Body of pancreas (tissue), 4 donors: ENCODE measurements at places on chromosomes 3 and 15. TPM values are rescaled to one million over a fixed set of nuclear protein-coding genes. Genes with fewer than 3 reads are reported as not detected.

Gene CFAP20DC
- total RNA-seq = 0.33 TPM

DNA sequence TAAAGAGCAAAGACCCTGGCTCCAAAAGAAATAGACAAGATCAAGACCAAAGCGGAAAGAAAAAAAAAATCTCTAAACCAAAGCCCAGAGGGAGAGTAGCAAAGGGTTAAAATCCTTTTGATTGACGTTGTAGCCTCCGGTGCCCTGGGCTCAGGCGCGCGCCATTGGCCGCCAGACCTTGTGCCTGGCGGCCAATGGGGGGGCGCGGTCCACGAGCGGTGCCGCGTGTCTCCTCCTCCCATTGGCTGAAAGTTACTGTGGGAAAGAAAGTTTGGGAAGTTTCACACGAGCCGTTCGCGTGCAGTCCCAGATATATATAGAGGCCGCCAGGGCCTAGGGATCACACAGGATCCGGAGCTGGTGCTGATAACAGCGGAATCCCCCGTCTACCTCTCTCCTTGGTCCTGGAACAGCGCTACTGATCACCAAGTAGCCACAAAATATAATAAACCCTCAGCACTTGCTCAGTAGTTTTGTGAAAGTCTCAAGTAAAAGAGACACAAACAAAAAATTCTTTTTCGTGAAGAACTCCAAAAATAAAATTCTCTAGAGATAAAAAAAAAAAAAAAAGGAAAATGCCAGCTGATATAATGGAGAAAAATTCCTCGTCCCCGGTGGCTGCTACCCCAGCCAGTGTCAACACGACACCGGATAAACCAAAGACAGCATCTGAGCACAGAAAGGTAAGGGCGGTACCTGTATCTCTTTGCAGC is at the start of gene HES1:
TSS of gene HES1 (plus strand) at position 343 of the 713 bp plus-strand sequence. CDS start at position 576, 233 bp downstream.
- H3K4me3 ChIP-seq = peak within 1 kb of the TSS; percentile 87
- H3K27ac ChIP-seq = peak within 1 kb of the TSS; percentile 99
- peaks cover 65% of the 10 kb centered on the region for H3K4me1 ChIP-seq
- H3K36me3 ChIP-seq = no peaks in the 10 kb centered on the region
- no peaks in the 10 kb centered on the region for H3K27me3 ChIP-seq

GRCh38 chr3:76624164-76624563 is 415.7 kb upstream of the ROBO2 start:
- H3K4me3 ChIP-seq = no peak overlapping the region
- no peaks in the 10 kb centered on the region for H3K27me3 ChIP-seq
- H3K4me1 ChIP-seq = no peaks in the 10 kb centered on the region
- no peaks in the 10 kb centered on the region for H3K36me3 ChIP-seq

DNA sequence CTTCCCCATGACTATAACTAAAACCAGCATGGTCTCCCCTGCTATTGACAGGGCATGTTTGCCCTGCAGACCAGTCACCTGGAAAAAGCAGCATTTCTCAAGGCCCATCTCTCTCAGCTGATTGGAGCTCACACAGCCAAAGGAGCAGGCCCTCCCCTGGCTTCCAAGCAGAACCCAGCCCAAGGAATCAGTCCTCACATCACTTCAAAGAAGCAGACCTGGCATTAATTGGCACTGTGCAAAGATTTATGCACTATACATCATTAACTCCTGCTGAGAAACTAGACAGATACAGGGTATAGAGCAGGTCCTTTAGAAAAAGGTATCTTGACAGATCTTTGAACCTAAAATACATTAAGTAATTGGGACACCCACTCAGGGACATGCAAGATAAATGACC is 323.8 kb upstream of the PPP2R3A start:
- no peaks in the 10 kb centered on the region for H3K27me3 ChIP-seq
- no peak for DNase-seq
- H3K4me1 ChIP-seq = no peaks in the 10 kb centered on the region
- no peak overlapping the region for H3K27ac ChIP-seq

DNA sequence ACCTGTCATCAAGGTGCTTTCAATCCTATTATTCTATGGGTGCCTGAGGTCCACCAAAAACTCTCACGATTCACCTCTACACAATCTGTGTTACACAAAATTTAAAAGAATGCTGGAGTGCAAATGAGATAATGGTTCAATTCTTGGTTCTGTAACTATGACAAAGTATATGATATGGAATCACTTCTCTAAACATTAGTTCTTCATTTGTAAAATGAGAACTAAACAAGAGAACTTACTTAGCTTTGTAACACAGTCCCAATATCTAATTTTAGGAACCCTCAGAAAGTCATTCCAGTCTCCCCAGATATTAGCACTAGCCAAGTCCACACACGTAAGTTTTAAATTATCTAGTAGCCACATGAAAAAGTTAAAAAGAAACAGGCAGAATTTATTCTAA is 111.5 kb downstream of the TBL1XR1 start:
- no peak for DNase-seq
- no peak overlapping the region for H3K4me3 ChIP-seq
- no peaks in the 10 kb centered on the region for H3K27me3 ChIP-seq
- no peaks in the 10 kb centered on the region for H3K4me1 ChIP-seq
- H3K36me3 ChIP-seq = no peaks in the 10 kb centered on the region
- no peak overlapping the region for H3K27ac ChIP-seq

Gene GASK1A
- total RNA-seq = 16.8 TPM

- DNase-seq = no peak
- no peak overlapping the region for H3K27ac ChIP-seq
- H3K36me3 ChIP-seq = no peaks in the 10 kb centered on the region
- no peak overlapping the region for H3K4me3 ChIP-seq
These were observed 748.4 kb upstream of the GRM7 start for GRCh38 chr3:6112546-6112945.

DNA sequence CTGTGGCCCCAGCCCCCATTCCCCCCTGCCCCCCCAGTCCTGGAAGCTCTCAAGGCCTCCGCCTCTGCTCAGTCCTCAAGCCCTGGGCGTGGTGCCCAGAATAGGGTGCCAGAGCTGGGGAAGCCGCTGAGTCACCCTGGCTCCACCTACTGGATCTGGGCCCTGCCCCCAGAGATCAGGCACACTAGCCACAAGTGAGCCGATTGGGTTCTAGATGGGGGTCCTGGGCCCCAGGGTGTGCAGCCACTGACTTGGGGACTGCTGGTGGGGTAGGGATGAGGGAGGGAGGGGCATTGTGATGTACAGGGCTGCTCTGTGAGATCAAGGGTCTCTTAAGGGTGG is 5.7 kb downstream of the EIF4G1 start:
- peak; percentile 99 for DNase-seq
- no peak overlapping the region for H3K4me3 ChIP-seq
- H3K27ac ChIP-seq = peak overlapping the region; percentile 86
- no peaks in the 10 kb centered on the region for H3K27me3 ChIP-seq
- peaks cover 43% of the 10 kb centered on the region for H3K36me3 ChIP-seq

- no peak for DNase-seq
- H3K36me3 ChIP-seq = no peaks in the 10 kb centered on the region
- no peaks in the 10 kb centered on the region for H3K27me3 ChIP-seq
These were observed 71.4 kb downstream of the DUT start for GRCh38 chr15:48402427-48403177.

Gene CELF6
- 7.9 TPM for total RNA-seq

DNA sequence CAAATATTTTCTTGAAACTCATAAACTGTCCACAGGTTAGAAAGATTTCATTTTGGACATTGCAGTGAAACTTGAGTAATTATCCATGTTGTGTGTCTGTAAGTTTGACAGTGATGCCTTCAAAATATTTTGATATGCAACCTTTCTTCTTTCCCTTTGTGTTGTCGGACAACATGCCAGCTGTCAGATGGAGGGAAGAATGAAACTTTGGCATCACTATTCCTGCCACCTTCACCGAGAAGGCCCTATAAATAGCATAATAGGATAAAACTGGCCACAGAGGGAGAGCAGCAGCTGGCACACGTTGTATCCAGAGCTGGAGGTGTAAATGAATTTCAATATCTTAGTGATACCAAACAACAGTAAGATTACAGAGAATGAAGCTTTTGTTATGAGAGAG is 436.7 kb upstream of the CFAP20DC start:
- no peak overlapping the region for H3K27ac ChIP-seq
- H3K36me3 ChIP-seq = no peaks in the 10 kb centered on the region
- no peaks in the 10 kb centered on the region for H3K27me3 ChIP-seq
- DNase-seq = no peak
- H3K4me3 ChIP-seq = no peak overlapping the region

Gene SATB1
- 36.1 TPM for total RNA-seq

DNA sequence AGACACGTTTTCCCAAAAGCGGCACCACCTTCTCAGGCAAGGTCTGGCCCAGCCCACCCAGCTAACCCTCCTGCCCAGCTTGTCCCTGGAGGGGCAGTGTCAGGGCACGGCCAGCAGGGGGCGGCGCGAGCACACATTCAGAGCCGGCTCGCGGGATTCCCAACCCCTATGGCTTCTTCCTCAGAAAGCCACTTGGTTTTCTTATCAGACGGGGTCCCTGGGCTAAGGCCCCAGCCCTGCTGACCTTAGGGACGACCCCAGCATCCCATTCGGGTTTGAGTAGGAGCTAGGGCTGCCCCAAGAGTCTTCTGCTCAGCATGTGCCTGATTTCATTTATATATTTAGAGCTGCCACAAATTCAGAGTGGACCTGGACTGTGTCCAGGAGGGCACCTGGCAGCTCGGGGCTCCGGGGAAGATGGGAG is 14.5 kb downstream of the RLBP1 start:
- H3K4me1 ChIP-seq = peaks cover 23% of the 10 kb centered on the region
- no peak overlapping the region for H3K4me3 ChIP-seq
- H3K27me3 ChIP-seq = no peaks in the 10 kb centered on the region

- no peaks in the 10 kb centered on the region for H3K27me3 ChIP-seq
- H3K27ac ChIP-seq = no peak overlapping the region
- no peaks in the 10 kb centered on the region for H3K4me1 ChIP-seq
- DNase-seq = no peak
These were observed 626.3 kb upstream of the NAALADL2 start for GRCh38 chr3:174232658-174233429.

DNA sequence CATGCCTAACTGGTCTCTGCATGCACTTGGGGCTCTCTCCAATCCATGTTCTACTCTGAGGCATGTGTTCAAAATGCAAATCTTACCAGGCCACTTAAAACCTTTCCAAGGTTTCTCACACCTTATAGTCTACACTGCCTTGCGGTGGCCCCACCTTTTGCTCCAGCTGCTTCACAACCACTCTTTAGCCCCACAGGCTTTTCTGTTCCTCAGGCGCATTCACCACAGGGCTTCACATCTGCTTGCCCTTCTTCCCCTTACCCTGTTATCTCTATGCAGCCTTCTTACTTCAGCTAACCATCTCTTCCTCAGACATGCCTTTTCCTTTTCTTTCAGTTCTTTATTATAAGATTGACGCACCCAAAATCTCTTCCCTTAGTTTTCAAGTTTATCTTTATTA is 37.8 kb downstream of the MINDY4B start:
- no peaks in the 10 kb centered on the region for H3K27me3 ChIP-seq
- no peaks in the 10 kb centered on the region for H3K36me3 ChIP-seq
- no peak overlapping the region for H3K4me3 ChIP-seq
- no peak for DNase-seq
